ENCODE measurements at places on chromosomes 11 and 22.

GRCh38 chr11:131816051-131816450 lies 445.6 kb downstream of the NTM start:
- no peak for DNase-seq

- DNase-seq = no peak
Measured at GRCh38 chr22:17098379-17098819, 13.6 kb downstream of the IL17RA start.

DNA sequence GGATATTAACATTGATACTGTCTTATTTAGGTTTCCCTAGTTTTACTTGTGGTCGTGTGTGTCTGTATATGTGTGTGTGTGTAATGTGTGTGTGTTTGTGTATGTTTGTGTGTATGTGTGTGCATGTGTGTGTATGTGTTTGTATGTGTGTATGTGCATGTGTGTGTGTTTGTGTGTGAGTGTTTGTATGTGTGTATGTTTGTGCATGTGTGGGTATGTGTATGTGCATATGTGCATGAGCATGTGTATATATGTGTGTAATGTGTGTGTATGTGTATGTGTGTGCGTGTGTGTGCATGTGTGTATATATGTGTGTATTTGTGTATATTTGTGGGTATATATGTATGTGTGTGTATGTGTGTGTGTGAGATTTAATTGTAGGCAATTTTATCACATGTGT lies 17.3 kb upstream of the DNAL4 start:
- DNase-seq = no peak

DNA sequence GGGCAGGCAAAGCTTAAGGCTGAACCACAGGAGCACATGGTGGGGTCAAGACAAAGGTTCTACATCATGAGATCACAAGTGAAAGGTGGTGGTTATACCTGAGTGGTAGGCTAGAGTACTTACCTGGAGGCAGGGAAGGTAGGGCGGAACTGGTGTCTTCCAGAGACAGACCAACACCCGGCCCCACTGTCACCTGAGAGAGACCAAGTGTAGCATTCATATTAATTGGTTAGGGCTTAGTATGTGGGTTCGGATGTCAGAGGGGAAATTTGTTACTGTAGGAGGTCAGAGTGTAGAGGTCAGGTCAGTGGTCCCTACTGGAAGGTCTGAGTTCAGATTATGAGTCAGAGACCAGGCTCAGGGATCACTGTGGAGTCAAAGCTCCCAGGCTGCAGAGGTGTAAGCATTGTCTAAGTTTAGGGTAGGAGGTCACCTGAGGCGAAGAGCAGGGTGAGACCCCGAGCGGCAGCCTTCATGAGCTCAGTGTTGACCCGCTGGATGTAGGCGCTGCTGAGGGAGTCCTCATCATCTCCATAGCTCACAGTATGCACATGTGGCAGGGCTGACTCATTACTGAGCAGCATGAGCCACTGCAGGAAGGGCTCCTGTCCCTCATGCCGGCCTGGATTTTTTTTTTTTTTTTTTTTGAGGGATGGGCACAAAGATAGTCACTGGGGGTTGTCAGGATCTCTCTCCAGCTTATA lies 3.2 kb downstream of the TPP1 start:
- DNase-seq = no peak

GRCh38 chr11:45105233-45105983 lies 41.0 kb upstream of the PRDM11 start:
- peak; percentile 48 for DNase-seq
